AG09309 (cell line): ENCODE measurements at places on chromosomes 6 and 20.

GRCh38 chr6:98672681-98673475 is 161.5 kb upstream of the POU3F2 start:
- DNase-seq: no peak

DNA sequence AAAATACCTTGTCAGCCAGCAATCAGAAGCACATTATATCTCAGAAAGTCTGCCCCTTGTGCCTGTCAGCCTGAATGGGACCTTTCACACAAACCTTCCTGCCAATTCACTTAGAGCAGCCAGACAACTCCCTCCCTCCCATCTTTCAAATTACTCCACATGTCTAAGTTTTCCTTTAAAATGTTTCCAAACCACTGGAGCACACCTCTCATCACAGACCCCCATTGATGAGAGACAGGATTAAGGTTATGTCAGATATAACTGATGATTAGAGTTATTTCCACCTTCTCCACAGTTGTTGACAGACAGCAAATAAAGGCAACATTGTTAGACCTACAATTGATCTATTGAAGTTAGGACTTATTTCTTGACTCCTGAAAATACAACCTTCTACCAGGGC is 408.4 kb downstream of the PLCB1 start:
- DNase-seq: no peak

- DNase-seq: no peak
These were observed 33.7 kb downstream of the NOL7 start for GRCh38 chr6:13648850-13649249.

DNA sequence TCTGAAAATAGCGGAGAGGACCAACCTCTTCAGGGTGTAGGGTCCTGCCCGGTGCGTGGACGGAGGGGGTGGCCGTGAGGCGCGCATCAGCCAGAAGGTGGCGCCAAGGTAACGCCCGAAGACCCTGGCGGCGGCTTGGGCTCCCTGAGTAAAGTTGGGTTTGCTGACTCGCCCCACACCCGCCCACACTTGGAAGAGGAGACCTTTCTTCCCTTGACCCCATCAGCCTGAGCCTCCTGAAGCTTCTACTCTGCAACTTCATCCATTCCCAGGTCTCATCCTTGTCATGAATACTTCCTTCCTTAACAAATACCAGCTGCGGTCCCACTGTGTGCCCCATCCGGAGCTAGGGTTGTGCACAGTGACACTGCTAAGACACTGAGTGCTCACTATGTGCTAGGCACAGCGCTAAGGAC is 14.6 kb downstream of the CD40 start:
- no peak for DNase-seq

- no peak for DNase-seq
These were observed 42.8 kb upstream of the RALGAPA2 start for GRCh38 chr20:20755231-20755630.

DNA sequence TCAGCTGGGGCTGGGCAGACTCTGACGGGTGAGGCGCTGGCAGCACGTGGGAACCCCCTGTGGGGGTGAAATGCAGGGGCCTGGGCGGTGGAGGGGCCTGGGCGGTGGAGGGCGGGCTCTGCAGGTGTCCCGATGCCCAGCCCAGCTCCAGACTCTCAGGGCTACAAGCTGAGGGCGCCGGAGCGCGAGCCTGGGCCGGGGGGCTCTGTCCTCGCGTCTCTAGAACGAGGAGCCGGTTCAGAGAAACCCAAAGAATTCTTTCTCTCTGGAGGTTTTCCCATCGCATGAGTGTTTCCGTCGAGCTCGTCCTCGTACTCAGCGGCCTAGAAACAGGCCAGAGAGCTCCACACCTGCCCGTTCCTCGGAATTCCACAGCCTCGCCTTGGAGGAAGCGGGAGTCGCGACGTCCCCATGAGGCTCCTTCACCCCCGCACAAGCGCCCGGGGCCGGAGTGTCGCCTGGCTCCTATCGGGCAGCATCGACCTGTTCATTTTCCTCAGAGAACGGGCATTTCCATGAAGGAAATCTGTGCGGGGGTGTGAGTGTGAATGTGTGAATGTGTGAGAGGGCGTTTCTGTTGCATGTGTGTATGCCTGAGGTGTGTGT is 76.9 kb downstream of the SMOC2 start:
- no peak for DNase-seq

- DNase-seq: no peak
These were observed 113.4 kb downstream of the B3GAT2 start for GRCh38 chr6:70843328-70843918.

DNA sequence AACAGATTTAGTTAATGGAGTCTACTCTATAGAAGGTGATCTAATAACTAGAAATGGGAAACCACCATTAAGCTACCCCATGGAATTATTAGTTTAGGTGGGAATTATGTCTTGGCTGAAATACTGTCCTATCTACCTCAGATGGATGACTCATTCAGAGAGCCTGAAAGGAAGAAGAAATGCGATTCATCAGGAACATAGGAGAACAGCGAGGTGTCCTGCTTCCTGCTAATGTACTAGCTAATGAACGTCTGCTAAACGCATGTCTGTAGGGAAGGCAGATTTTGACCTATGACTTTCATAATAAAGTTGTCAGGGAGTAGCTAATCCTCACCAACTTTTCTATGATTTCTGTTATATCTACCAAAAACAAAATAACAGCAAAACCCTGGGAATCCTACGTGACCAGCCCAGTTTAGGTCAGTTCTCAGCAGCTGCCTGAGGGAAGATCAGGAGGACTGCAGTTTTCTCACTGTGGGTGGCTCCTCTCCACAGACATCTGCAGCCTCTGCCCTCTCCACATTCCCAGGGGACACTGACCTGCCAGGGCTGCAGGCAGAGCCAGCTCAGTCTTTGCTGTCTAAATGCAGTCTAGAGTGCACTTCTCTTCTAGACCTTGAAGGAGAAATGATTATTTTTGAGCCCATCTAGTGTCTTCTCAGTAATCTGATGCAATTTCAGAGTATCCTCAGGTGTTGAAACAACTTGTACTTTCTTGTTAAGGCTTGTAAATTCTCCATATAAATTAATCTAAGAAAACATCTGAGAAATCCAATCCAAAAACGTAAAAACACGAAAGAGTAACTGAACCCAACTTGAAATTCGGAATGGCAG is 18.1 kb upstream of the SFT2D1 start:
- no peak for DNase-seq

GRCh38 chr20:47493175-47493962 is 8.3 kb upstream of the NCOA3 start:
- no peak for DNase-seq

DNA sequence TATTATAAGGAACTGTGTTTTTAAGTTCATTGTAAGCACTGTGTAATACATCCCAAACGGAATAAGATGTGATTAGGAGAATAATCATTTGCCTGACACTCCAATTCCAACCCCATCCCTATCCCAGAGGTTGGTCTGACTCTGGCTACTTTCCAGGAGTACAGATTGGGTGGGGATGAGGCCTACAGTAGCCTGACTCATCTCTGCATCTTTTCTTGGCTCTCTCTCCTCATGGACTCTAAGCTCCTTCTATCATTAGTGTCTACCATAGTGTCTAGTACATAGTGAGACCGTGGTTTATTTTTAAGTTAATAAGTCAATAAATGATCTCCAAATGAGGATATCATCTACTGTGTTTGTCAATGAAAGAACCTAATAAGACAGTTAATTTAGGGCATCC is 92.2 kb upstream of the CNKSR3 start:
- DNase-seq: no peak

GRCh38 chr20:40676491-40677269 is 12.4 kb downstream of the MAFB start:
- no peak for DNase-seq

DNA sequence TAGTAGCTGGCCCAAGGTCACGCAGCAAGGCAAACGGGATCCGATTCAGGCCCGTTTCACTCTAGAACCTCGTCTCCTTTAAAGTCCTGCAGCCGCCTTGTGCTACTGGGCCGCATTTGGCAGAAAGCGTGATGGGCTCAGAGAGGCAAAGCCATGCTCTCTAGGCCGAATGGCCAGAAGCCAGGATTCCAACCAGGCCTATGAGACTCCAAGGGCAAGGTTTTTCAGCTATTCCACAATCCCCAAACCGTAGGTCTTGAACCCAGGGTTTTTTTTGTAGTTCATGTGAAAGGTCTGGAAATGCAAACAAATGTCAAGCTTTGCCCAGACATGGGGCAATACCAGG is 174.1 kb downstream of the PREX1 start:
- no peak for DNase-seq

DNA sequence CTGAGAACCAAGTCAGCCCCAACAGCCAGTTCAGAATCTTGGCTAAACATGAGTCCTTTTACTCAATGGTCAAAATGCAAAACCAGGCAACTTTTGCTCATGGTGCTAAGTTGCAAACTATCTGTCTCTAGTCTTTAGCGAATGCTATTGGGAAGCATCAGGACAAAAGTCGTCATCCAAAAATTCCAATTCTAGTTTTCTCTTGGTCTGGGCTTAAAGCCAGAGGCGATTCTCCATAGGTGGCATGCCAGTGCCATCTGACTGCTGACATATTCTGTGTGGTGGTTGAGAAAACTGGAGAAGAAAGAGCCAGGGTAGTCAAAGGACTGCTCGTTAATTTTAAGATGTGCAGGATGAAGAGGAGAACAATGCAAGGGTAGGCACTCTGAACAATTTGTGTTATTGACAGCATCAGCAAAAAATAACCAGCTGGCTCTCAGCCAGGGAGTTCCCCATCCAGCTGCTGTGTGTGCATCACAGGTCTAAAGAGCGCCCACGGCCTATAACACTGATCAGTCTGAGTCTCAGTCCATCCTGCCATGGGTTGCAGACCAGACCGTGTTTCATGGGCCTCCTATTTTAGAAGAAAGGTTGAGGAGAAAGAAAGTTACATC is 313.6 kb downstream of the ALDH8A1 start:
- no peak for DNase-seq

DNA sequence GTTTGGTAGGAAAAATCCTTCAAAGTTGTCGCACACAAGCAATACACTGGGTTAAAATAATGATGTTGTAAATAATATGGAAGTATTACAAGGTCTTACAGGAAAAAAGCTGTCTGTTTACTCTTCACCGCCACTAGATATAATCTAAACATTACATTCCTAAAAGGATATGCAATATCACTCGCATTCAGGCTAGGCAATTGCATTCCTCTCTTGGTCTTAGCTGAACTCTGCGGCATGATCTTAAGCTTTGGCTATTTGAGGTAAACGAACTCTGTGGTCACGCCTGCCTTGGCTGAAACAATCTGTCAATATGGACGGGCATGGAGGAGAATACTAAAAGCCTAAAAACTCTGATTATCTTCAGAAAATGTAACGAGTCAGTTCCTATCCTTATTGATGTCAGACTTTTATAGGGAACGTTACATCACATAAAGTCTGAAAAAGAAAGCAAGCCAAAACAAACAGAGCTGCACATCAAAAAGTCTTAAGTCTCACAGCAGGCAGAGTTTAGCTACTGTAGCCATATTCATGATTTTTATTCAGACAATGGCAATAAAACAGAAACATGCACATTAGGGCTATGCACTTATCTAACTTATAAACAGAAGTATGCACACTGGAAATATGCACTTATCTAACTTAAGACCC is 30.8 kb upstream of the FILIP1 start:
- peak; percentile 67 for DNase-seq

DNA sequence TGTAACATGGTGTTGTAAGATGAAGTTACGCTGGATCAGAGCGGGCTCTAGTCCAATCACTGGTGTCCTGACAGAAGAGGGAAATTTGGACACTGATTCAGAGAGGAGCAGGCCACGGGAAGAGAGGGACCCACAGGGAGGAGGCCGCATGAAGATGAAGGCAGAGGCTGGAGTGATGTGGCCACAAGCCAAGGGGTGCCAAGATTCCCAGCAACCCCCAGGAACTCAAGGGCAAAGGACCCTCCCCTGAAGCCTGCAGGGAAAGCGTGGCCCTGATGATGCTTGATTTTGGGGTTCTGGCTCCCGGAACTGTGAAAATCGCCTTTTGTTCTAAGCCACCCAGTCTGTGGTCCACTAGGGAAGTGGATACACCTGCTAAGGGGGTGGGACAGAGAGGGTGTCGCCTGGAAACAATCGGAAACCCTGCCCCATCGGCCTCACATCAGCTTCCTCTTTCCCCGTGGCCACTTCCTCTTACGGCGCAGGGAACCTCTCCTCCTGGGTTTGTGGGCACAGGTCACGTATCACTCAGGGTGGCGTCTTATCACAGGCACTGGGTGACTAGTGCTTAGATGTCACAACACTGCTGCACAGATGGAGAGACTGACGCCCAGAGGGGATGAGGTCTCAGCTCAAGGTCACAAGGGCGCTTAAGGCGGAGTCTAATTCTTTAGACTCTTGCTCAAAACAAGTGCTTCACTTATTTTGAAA is 58.0 kb downstream of the SULF2 start:
- DNase-seq: no peak

- no peak for DNase-seq
These were observed 95.7 kb upstream of the BMP2 start for GRCh38 chr20:6671829-6672228.

- no peak for DNase-seq
These were observed 71.3 kb upstream of the GNRH2 start for GRCh38 chr20:2972126-2972525.

- DNase-seq: no peak
These were observed 228.2 kb downstream of the LY86 start for GRCh38 chr6:6816716-6817115.

GRCh38 chr6:138724015-138724414 is 49.6 kb upstream of the CCDC28A start:
- peak; percentile 10 for DNase-seq

DNA sequence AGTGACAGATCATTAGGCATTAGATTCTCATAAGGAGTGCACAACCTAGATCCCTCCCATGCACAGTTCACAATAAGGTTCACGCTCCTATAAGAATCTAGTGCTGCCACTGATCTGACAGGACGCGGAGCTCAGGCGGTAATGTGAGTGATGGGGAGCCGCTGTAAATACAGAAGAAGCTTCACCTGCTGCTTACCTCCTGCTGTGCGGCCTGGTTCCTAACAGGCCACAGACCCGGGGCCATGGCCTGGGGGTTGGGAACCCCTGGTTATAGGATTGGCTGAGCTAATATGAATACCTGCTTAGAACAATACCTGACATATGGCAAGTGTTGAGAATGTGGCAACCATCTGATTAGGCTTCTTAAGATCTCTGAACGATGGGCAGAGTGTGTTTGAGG is 2.4 kb downstream of the PNPLA1 start:
- DNase-seq: no peak

DNA sequence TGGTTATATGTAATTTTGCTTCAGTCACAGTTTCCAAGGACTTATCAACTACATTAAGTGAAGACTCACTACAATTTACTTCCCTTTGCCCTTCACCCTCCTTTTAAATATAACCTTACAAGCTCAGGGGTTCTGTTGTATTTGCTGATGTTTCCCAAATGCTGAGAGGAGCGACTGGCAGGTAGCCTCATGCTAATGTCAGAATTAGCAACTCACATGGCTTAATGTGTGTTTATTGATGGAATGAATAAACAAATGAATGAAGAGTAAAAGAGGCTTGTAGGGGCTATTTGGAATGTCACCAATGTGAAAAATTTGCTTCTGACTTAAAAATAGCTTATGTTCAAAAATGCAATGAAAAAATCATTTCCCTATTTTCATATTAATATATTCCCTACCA is 41.4 kb upstream of the MAP7 start:
- DNase-seq: no peak

GRCh38 chr6:46781478-46782378 is 11.5 kb upstream of the MEP1A start:
- DNase-seq: peak; percentile 20
